ENCODE measurements at places on chromosomes 6 and 20.

GRCh38 chr6:136037876-136038460, 186.5 kb downstream of the PDE7B start:
- no peaks in the 10 kb centered on the region for H3K36me3 ChIP-seq
- H3K4me1 ChIP-seq: no peaks in the 10 kb centered on the region
- H3K27ac ChIP-seq: peak overlapping the region; percentile 34
- no peak overlapping the region for H3K4me3 ChIP-seq
- no peaks in the 10 kb centered on the region for H3K27me3 ChIP-seq

GRCh38 chr6:19721766-19722377, 115.3 kb upstream of the ID4 start:
- H3K27ac ChIP-seq: no peak overlapping the region
- H3K36me3 ChIP-seq: no peaks in the 10 kb centered on the region
- H3K4me3 ChIP-seq: no peak overlapping the region
- H3K4me1 ChIP-seq: no peaks in the 10 kb centered on the region

DNA sequence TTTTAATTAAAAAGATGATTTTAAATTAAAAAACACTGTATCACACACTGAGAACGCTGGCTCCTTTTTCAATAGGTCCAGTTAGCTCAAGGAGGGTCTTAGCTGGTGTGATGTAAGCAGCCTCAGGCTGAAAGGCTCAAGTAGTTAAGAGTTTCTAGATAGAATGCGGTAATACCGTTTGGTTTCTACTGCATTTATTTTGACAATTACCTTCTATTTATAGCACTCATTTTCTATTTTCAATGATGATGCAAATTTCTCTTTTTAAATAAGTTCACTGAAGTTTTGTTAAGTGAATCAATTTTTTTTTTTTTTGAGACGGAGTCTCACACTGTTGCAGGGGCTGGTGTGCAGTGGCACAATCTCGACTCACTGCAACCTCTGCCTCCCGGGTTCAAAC, 87.1 kb downstream of the PREX1 start:
- DNase-seq: no peak
- H3K36me3 ChIP-seq: no peaks in the 10 kb centered on the region
- no peaks in the 10 kb centered on the region for H3K27me3 ChIP-seq
- no peak overlapping the region for H3K27ac ChIP-seq
- H3K4me1 ChIP-seq: peaks cover 4% of the 10 kb centered on the region

GRCh38 chr6:132590362-132590761, 821 bp upstream of the TAAR5 start:
- no peak for DNase-seq
- no peak overlapping the region for H3K27ac ChIP-seq
- no peaks in the 10 kb centered on the region for H3K27me3 ChIP-seq
- H3K4me3 ChIP-seq: no peak overlapping the region
- no peaks in the 10 kb centered on the region for H3K4me1 ChIP-seq

GRCh38 chr20:271069-271468, 13.5 kb downstream of the DEFB132 start:
- no peaks in the 10 kb centered on the region for H3K27me3 ChIP-seq
- no peak overlapping the region for H3K27ac ChIP-seq
- H3K36me3 ChIP-seq: no peaks in the 10 kb centered on the region
- no peak overlapping the region for H3K4me3 ChIP-seq
- no peaks in the 10 kb centered on the region for H3K4me1 ChIP-seq

GRCh38 chr20:22921595-22922421, 113.3 kb upstream of the SSTR4 start:
- H3K36me3 ChIP-seq: no peaks in the 10 kb centered on the region
- DNase-seq: no peak
- H3K4me1 ChIP-seq: no peaks in the 10 kb centered on the region
- no peaks in the 10 kb centered on the region for H3K27me3 ChIP-seq
- no peak overlapping the region for H3K27ac ChIP-seq

GRCh38 chr20:52062452-52063209, 128.9 kb downstream of the ZFP64 start:
- no peaks in the 10 kb centered on the region for H3K4me1 ChIP-seq
- no peak overlapping the region for H3K4me3 ChIP-seq
- no peaks in the 10 kb centered on the region for H3K27me3 ChIP-seq
- no peaks in the 10 kb centered on the region for H3K36me3 ChIP-seq

GRCh38 chr6:167676000-167676665, 150.6 kb upstream of the AFDN start:
- no peak overlapping the region for H3K4me3 ChIP-seq
- no peaks in the 10 kb centered on the region for H3K27me3 ChIP-seq
- H3K36me3 ChIP-seq: no peaks in the 10 kb centered on the region
- DNase-seq: no peak
- H3K27ac ChIP-seq: peak overlapping the region; percentile 56
- peaks cover 2% of the 10 kb centered on the region for H3K4me1 ChIP-seq

- no peaks in the 10 kb centered on the region for H3K4me1 ChIP-seq
- no peak for DNase-seq
- H3K36me3 ChIP-seq: no peaks in the 10 kb centered on the region
- H3K27me3 ChIP-seq: no peaks in the 10 kb centered on the region
- H3K27ac ChIP-seq: no peak overlapping the region
These were observed 112.5 kb upstream of the QKI start for GRCh38 chr6:163301726-163302635.

DNA sequence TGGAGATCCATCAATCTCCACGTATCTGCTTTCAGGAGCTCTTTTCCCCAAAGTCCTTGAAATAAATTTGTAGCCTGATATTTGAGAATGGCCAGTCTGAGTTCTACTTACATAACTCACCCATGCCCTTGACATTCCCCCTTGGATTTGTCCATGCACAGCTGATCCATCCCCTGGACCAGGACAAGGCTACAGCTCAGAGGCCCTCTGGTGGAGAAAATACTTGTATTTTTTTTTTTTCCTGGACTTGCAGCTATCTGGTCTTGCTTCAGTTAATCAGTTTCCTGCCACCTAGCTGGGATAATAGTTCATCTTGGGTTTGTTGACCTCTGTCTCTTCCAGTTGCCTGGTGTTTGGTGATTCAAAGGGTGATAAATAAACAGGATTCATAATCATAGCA, 467.6 kb downstream of the DHX35 start:
- H3K4me1 ChIP-seq: no peaks in the 10 kb centered on the region
- DNase-seq: peak; percentile 34
- no peaks in the 10 kb centered on the region for H3K36me3 ChIP-seq
- H3K4me3 ChIP-seq: no peak overlapping the region

- H3K27ac ChIP-seq: no peak overlapping the region
- no peaks in the 10 kb centered on the region for H3K27me3 ChIP-seq
- no peaks in the 10 kb centered on the region for H3K36me3 ChIP-seq
- no peaks in the 10 kb centered on the region for H3K4me1 ChIP-seq
These were observed 7.9 kb upstream of the BLCAP start for GRCh38 chr20:37535443-37536132.

GRCh38 chr20:54208548-54209176, 775 bp downstream of the PFDN4 start:
- H3K27me3 ChIP-seq: no peaks in the 10 kb centered on the region
- DNase-seq: no peak
- H3K4me3 ChIP-seq: peak overlapping the region; percentile 90
- H3K36me3 ChIP-seq: no peaks in the 10 kb centered on the region

Data from kidney (tissue), 22 donors.